ENCODE measurements at places on chromosomes 5 and 9.
A peak's percentile ranks its signal among the peaks of the same experiment; 100 is the strongest.

DNA sequence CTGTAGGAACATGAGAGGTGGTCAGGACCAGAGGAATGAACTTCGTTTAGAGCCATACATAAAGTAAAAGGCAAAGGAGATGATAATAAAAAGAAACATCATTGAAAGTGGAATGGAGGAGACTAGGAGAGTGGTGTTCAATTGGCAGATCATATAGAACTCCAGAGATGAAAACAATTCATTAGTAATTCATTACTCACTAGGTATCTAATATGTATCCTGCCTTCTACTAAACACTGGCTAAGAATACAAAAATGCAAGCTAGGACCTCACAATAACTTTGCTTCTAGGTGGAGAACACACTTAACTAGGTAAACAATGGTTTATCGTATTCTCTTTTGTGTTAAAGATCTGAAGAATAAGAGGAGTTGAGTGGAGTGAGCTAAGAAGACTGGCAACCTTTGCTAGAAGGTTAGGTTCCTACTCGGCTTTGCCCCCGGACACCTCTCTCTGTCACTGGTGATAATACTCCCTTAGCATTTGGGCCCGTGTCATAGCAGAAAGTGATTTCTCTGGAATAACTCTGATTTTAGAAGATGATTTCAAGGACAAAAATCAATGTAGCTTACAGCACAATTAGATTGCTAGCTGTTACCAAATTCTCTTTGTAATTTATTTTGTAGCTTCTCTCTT is 88.6 kb upstream of the IFNE start:
- DNase-seq = no peak

GRCh38 chr5:133950821-133951612 is 17.4 kb downstream of the C5orf15 start:
- no peak for DNase-seq

GRCh38 chr9:71801826-71802225 is 33.5 kb upstream of the CEMIP2 start:
- no peak for DNase-seq

- DNase-seq = peak; percentile 73
Observed at GRCh38 chr9:94443032-94443722, 111.7 kb upstream of the PCAT7 start.

- no peak for DNase-seq
Observed at GRCh38 chr9:123262338-123262737, 6.0 kb downstream of the STRBP start.

DNA sequence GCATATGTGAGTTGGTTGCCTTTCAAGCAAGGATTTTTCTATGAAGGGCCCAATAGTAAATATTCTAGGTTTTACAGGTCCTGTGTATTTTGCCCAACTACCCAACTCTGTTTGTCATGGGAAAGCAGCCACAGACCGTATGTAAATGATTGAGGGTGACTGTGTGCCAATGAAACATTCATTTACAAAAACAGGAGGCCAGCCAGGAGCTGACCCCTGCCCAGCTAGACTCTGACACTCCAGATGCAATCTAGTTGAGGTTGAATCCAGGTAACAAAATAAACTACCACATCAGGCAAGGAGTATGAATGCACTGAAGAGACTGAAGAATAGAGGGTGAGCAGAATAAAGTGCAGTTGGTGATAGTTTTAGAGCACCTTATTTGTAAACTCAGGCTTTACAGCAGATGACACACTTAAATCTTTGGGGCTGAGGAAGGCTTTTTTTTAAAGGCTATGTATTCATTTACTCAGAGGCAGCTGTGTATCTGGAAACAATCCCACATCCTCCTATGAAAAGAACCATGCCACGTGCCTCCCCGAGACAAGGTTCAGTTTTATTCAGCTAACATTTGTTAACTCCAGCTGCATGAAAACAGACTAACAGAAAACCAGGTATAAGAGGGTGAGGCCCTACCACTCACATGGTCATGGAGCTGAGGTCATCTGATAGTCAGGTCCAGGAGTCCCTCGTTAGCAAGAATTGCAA is 60.7 kb downstream of the SLC1A1 start:
- peak; percentile 32 for DNase-seq

DNA sequence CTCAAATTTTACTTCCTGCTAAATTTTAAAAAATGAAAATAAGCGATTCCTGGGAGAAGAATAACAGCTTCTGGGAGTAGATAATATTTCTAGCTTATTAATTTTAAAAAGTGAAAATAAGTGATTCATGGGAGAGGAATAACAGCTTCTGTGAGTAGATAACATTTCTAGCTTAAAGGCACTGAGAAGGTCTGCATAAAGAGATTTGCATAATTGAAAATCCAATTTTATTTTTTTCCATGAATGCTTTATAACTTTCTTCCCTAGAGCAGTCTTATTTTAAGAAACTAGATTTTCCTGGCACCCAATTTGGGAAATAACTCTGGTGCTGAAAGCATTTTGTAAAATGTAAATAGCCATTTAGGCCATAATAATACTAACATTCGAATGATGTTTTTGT is 65.9 kb upstream of the ASTN2 start:
- DNase-seq = no peak

GRCh38 chr9:84152204-84152603 is 171.6 kb downstream of the RMI1 start:
- DNase-seq = no peak

DNA sequence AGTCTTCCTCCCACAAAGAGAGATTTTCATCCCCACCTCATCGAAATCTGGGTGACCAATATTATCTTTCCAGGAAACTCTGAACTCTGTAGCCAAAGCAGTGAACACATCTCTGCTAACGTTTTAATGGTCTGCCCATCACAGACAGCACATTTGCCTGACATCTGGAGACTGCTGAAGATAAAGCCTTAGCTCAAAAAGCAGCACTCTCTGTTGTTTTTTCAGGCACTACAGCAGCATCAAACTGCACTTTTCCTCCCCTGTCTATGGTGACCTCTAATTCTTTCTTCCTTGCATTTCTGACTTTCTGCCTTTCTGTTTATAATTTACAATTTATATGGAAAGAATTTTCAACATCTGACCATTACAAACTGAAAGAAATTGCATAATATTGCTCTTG is 66.8 kb downstream of the RAB3C start:
- DNase-seq = no peak

DNA sequence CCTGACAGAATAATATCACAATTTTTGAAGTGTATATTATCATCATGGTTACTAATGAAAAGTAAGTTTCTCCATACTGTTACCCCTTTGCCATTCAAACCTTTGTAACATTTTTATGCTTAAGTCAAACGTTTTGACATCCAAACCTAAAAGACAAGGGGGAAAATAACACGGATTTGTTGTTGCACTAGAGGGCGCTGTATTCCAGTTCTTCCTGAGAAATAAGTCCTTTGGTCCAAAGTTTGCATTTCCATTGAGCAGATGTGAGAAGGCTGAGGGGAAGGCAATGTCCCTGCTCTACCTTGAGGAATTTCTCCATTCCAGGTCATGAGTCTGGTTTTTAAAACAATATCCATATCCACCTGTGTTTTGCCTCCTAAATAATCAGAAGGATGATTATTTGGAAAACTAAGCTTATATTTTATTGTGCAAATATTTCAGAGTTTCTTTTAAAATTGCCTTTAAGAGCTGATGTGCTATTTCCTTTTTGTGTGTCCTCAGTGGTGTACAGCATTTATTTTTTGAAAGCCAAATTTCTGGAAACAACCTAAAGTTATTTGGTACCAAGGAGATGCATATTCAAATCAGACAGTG is 9.7 kb downstream of the LECT2 start:
- peak; percentile 80 for DNase-seq

- no peak for DNase-seq
Observed at GRCh38 chr5:39187831-39188731, 31.3 kb downstream of the FYB1 start.

GRCh38 chr5:103108086-103108485 is 11.9 kb downstream of the GIN1 start:
- no peak for DNase-seq

DNA sequence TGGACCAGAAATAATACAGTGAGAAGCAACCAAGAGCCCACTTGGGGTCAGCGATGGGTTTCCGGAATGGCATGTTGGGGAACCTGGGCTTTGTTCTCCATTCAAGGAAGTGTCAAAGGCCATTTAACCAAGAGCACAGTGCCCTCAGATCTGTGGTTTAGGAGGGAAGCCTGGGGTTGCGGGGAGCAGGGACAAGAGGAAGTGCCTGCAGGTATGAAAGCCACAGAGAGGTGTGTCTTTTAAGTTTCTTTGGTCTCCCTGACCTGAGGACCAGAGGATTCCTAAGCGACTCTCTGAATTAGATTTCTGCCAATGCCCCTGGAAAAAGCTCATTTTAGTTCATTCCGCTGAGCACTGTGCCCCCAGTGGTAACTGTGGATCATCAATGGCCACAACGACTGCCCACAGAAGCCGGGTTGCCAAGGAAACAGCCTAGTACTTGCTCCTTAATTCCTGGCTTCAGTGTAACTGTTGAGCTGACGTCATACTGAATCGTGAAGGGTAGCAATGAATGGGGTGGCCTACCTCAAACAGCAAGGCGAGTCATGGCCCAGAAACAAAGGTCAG is 107.3 kb upstream of the SPIN1 start:
- peak; percentile 50 for DNase-seq

GRCh38 chr9:82423700-82424099 is 435.1 kb downstream of the SPATA31D1 start:
- DNase-seq = no peak

DNA sequence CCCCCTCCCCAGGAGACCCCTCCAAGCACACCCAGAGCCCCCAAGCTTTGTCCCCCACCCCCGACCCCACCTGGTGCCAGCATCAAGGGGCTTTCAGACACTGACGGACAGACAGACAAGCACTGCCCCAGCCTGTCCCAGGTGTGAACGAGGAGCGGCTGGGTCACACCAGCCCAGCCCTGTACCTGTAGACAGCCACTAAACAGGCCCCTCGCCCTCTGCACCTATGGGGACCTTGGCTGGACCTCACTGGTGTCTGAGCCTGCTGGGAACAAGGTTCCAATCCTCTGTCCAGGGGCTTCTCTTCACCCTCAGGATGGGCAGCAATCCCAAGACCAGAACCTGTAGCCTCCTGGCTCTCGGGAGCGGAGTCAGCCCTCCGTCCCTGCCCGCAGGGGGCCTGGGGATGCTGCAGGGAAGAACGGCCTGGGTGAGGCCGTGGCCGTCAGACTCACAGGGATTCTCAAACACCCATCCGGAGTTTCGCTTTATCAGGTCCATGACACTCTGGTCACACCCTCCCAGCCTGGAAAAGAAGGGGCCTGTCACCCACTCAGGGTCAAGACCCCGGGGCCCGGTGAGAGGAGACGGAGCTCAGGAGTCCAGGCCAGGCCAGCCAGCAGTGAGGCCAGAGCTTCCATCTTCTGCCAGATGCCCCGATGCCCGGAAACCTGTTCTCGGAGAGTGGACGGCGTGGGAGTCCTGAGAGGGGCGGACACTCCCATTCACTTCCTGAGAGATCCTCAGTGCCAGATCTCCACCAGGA is 2.8 kb downstream of the LCN6 start:
- DNase-seq = no peak

GRCh38 chr9:92426501-92427145 is 2.4 kb upstream of the OMD start:
- no peak for DNase-seq

DNA sequence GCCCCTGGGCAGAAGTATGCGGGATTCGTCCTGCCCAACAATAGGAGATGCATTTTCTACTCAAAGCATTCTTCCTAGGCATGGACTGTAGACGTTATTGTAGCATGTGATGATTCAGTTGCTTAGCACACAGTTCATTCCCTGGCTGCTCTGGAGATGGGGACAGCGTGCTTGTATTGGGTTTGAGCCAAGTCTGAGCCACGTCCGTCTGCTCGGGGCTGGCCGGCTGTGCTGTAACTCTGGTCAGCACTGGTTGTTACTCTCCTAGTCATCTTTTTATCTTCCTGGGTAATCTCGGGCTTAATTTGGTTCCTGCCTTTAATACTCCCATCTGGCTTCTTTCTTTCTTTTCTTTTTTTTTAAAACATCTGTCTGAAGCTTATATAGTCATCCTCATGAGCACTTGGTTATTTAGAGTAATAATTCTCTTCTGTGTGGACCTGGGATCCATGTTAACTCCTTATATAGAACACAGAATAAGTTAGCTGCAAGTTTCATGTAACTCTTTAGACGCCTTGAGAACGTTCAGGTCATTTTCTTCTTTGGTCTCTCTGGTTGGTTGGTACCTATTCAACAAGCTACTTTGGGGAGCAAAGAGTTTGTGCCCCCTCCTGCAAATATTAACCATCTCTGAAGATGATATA is 118.8 kb upstream of the RPS23 start:
- peak; percentile 98 for DNase-seq

DNA sequence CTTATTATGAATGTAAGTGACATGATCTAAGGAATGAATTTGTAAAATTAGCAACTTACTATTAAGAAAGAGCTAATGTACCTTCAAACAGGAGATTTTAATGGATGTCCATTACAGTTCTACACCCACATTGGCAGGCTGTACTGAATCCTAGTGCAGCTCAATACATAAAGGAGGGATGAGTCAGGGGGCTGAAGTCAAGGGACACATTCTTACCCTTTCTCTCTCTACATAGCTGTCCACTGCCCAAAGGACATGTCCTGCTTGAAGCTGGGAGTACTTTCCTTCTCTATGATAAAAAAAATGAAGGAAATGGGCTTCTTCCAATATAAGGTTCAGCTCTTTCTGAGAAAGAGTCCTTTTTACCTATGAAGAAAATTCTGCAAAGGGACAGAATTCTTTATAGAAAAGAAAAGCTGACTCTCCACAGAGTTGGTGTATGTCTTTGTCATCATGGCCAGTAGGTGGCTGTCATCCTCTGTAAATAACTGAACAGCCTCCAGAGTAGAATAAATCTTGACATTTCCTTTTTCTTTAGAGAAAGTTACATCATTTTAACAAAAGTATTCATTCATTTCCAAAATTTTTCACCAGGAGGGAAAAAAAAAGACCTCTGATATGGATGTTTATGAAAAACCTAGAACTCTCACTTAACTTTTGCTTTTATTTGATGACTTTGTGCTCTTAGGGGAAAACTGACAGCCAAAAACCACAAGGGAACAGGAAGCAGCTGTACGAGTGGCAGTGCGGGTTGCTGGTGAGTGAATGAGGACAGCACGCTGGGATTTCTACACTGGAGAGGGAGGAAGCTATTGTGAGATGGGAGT is 13.1 kb upstream of the IFNA14 start:
- DNase-seq = peak; percentile 65

GRCh38 chr5:135379046-135379654 is 19.9 kb downstream of the MACROH2A1 start:
- peak; percentile 57 for DNase-seq
